ENCODE measurements at places on chromosomes 3 and 15.

- no peak overlapping the region for H3K4me3 ChIP-seq
- DNase-seq: no peak
- no peaks in the 10 kb centered on the region for H3K36me3 ChIP-seq
- H3K27ac ChIP-seq: no peak overlapping the region
Observed at GRCh38 chr15:47443839-47444238, 273.5 kb upstream of the SEMA6D start.

DNA sequence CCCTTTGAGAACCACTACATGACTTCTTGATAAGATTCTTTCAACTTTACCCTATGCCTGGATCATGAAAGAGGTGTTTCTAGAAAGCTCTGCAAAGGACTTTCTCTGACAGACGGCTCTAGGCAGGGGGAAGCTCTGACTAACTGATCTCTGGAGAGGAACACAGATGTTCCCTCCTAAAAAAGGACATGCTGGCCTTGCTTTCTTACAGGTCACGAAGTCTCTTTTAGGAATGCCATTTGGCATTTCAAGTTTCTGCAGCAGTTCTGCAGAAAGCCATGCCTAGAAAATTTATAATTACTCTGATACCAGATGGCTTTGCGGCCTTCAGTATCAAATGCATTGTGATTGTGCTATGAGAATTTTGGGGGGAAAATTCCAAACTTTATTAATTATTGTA, 275.4 kb upstream of the CTDSPL start:
- no peak overlapping the region for H3K27ac ChIP-seq
- no peaks in the 10 kb centered on the region for H3K27me3 ChIP-seq
- H3K36me3 ChIP-seq: no peaks in the 10 kb centered on the region
- DNase-seq: no peak
- H3K4me3 ChIP-seq: no peak overlapping the region
- H3K4me1 ChIP-seq: no peaks in the 10 kb centered on the region

DNA sequence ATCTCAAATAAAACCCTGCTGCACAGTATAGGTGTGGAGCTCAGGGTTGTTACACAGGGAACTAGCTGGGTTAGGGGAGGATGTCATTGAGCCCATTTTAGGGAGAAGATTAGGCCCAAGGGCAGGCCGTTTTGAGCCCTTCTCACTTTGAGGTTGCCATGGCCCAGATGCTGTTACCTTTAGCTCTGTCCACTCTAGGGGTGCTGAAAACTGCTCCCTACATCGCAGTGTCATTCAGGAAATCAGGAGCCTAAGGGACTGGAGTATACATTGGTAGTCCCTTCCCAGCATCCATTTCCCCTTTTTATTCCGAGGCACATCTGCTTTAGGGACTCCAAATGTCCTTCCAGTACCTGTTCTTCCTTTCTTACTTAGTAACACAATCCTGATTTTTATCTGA, 79.0 kb upstream of the SELENOK start:
- H3K27ac ChIP-seq: no peak overlapping the region
- H3K27me3 ChIP-seq: peaks cover 5% of the 10 kb centered on the region
- H3K4me1 ChIP-seq: no peaks in the 10 kb centered on the region

DNA sequence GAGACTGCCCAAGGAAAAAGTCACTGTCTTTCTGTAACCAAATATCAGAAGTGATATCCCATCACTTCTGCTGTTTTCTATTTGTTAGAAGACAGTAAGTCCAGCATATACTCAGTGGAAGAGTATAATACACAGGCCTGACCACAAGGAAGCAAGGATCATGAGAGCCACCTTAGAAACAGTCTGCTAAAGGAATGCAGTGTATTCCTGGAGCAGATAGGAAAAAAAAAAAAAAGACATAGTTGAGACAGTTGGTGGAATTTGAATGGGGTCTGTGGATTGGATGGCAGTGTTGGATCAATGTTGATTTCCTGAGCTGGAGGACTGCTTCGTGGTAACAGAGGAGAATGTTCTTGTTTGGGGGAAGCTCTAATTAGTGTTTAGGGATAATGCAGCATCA, 26.5 kb upstream of the FBXL2 start:
- H3K4me1 ChIP-seq: no peaks in the 10 kb centered on the region
- no peaks in the 10 kb centered on the region for H3K36me3 ChIP-seq
- DNase-seq: no peak
- H3K27ac ChIP-seq: no peak overlapping the region
- no peak overlapping the region for H3K4me3 ChIP-seq

GRCh38 chr3:30476368-30477084, 129.9 kb upstream of the TGFBR2 start:
- H3K4me1 ChIP-seq: peaks cover 62% of the 10 kb centered on the region
- no peaks in the 10 kb centered on the region for H3K27me3 ChIP-seq
- H3K4me3 ChIP-seq: no peak overlapping the region
- no peak overlapping the region for H3K27ac ChIP-seq
- no peak for DNase-seq

- H3K4me3 ChIP-seq: no peak overlapping the region
- no peaks in the 10 kb centered on the region for H3K36me3 ChIP-seq
- DNase-seq: no peak
- H3K27ac ChIP-seq: no peak overlapping the region
- no peaks in the 10 kb centered on the region for H3K4me1 ChIP-seq
Observed at GRCh38 chr15:33341953-33342352, 31.2 kb downstream of the RYR3 start.

DNA sequence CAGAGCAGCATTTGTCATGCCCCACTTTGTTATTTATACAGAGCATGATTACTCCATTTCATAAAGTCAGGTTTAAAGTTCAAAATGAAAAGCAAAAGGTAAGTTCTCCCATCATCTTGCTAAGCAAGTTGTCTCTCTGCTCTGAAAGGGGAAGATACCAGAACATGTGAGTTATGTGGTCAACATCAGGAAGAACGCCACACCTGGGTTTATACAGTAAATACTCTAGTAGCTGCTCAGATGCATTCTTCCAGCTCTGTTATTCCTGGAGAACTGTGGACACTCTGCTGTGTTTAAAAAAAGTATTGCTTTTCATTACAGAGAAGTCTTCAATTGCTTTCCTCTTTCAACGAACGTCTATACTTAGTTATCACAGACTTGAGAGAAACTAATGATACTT, 145.7 kb downstream of the PLCL2 start:
- no peak overlapping the region for H3K27ac ChIP-seq
- DNase-seq: peak; percentile 5
- H3K4me3 ChIP-seq: no peak overlapping the region
- no peaks in the 10 kb centered on the region for H3K27me3 ChIP-seq
- peaks cover 53% of the 10 kb centered on the region for H3K4me1 ChIP-seq
- no peaks in the 10 kb centered on the region for H3K36me3 ChIP-seq

GRCh38 chr3:154236331-154236730, 88.0 kb downstream of the DHX36 start:
- no peak overlapping the region for H3K4me3 ChIP-seq
- no peaks in the 10 kb centered on the region for H3K36me3 ChIP-seq
- no peak overlapping the region for H3K27ac ChIP-seq
- H3K4me1 ChIP-seq: no peaks in the 10 kb centered on the region

GRCh38 chr3:143207338-143207961, 87.9 kb downstream of the CHST2 start:
- peak overlapping the region; percentile 60 for H3K27ac ChIP-seq
- H3K4me3 ChIP-seq: no peak overlapping the region
- no peaks in the 10 kb centered on the region for H3K36me3 ChIP-seq
- no peak for DNase-seq
- H3K4me1 ChIP-seq: peaks cover 14% of the 10 kb centered on the region
- no peaks in the 10 kb centered on the region for H3K27me3 ChIP-seq

DNA sequence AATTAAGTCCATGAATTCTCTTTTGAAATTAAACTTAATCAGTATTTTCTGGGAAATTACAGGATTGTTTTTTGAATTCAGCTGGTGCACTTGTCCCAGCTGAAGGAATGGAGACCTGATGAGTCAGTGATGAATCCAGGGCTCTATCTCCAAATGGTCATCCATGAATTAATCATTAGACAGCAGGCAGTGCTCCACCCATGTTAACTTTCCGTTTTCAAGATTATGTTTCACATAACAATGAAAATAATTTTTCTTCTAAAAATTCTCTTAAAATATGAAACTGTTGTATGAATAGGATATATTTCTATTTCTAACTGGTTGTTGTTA, 13.9 kb upstream of the PAQR9 start:
- no peak overlapping the region for H3K4me3 ChIP-seq
- H3K36me3 ChIP-seq: no peaks in the 10 kb centered on the region
- no peaks in the 10 kb centered on the region for H3K4me1 ChIP-seq
- no peak overlapping the region for H3K27ac ChIP-seq
- no peak for DNase-seq

DNA sequence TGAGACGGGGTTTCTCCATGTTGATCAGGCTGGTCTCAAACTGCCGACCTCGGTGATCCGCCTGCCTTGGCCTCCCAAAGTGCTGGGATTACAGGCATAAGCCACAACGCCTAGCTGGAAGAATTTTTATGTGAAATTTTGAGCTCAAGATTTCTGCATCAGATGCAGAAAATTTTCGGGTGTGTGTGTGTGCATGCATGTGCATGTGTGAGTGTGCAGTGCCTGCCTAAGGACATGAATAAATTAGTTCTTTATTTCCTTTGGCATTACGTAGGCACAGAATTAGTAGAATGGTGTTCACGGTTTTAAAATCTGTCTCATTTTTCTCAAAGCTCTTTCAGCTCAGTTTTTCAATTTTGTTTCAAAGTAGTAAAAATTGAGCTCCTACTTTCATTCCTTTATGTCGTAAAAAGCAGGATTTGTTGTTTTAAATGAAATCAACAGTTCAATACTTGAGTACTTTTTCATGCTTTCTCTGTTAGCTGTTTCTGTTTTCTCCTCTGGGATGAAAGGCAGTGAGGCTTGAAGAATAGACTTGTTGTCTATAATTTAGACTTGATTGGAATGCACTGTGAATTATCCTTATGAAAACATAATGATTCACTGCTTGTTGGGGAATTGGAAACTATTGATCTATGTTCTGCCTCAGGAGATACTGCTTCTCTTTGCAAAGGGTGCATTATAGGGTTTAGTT, 23.3 kb upstream of the RAB11A start:
- no peak for DNase-seq
- H3K4me3 ChIP-seq: no peak overlapping the region
- H3K4me1 ChIP-seq: no peaks in the 10 kb centered on the region
- H3K27ac ChIP-seq: no peak overlapping the region
- no peaks in the 10 kb centered on the region for H3K36me3 ChIP-seq

- H3K36me3 ChIP-seq: no peaks in the 10 kb centered on the region
- no peak overlapping the region for H3K4me3 ChIP-seq
- no peak for DNase-seq
Observed at GRCh38 chr15:80831606-80832224, 52.5 kb downstream of the CEMIP start.

- H3K27me3 ChIP-seq: peaks cover 8% of the 10 kb centered on the region
- H3K36me3 ChIP-seq: no peaks in the 10 kb centered on the region
- H3K4me3 ChIP-seq: no peak overlapping the region
- no peaks in the 10 kb centered on the region for H3K4me1 ChIP-seq
Observed at GRCh38 chr15:81776976-81777375, 268.8 kb downstream of the MEX3B start.

DNA sequence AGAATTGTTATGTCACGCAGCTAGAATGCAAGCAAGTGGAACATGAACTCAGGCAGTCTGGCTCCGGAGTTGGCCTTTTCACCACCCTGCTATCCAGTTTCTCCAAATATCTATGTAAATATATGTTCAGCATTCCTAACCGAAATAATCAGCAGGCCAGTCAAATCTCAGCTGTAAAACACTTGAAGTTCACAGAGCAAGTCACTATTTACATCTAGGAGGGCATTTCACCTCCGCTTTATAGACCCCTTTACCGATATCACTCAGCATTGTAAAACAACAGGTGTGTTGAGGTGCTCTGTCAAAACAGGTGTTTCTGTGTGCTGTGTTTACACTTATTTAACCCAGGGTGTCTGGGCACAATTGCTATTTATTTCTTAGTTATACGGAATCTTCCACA, 12.2 kb upstream of the HES1 start:
- H3K27me3 ChIP-seq: no peaks in the 10 kb centered on the region
- peaks cover 9% of the 10 kb centered on the region for H3K36me3 ChIP-seq
- H3K4me1 ChIP-seq: peaks cover 48% of the 10 kb centered on the region
- DNase-seq: no peak

DNA sequence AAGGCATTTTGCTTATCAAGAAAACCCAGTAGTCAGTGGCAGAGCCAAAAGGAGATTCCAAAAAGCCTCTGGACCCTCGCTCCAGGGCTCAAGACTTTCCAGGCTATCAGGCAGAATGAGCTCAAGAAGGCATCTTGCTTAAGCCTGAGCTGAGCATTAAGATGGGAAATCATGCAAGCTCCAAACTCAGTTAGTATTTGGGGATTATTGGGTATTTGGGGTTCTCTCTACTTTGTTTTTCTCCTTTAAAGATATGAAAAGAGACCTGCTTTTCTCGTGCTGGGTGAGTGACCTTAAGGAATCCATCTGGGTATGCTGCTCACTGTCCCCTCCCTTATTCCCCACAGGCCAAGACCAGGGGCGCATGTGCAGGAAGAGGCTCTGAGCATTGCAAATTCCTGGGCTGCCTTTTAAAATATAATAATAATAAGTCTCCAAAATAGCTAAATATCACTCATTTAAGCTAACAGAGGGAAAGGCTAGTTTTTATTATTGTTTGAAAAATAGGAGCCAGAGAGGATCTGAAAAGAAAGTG, 75.4 kb upstream of the HACD2 start:
- no peak for DNase-seq
- H3K36me3 ChIP-seq: peaks cover 5% of the 10 kb centered on the region
- no peak overlapping the region for H3K27ac ChIP-seq
- no peaks in the 10 kb centered on the region for H3K4me1 ChIP-seq
- H3K27me3 ChIP-seq: peaks cover 6% of the 10 kb centered on the region

DNA sequence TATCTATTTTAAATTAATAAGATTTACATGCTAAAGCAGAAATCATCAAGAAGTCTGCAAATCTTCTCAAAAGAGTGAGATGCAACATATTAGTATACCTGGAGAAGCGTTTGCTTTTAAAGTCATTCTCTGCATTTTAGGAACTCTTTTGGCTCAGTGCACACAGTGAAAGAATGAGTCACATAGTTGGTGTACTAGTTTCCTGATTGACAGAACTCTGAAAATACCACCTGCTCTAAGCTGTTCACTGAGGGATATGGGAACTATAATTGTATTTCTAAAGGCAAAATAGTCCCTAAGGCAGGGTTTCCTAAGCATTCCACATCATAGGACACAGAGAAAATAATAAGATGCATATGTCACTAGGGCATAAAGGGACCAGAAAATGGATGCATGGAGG, 838.5 kb downstream of the DIPK2A start:
- no peak for DNase-seq
- no peak overlapping the region for H3K27ac ChIP-seq
- no peaks in the 10 kb centered on the region for H3K36me3 ChIP-seq
- H3K4me3 ChIP-seq: no peak overlapping the region

All from naive B cell (primary cell).